Activated naive CD8-positive, alpha-beta T cell treated with anti-CD3 and anti-CD28 coated beads, Interleukin-2, amount 50 U/mL, for 16 hours (primary cell): ENCODE measurements at places on chromosomes 2 and 18.

DNA sequence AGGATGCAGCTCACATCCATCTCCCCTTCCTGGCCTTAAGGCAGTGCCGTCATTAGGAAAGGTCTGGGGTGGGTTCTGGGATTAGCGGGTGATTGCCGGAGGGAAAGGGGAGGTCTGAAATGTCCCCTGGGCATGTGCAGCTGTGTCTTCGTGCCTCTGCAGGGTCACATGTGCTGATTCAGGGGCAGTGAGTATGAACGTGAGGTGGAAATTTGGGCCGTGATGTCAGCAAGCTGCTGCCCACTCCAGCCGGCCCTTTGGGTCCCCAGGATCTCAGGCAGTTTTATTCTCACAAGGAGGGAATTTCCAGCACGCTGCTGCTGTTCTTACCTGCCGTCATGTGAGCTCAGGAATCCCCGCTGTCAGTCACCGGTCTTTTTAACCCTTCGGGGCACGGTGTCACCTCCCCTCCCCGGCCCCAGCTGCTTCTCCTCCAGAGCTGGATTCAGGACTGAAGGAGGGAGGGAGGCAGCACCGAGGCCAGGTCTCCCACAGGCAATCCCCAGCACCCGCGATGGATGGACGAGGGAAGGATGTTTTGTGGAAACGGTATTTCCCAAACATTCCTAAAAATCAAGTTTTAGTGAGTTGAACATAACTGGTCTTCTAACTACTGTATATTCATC lies 23.5 kb downstream of the GPR35 start:
- no peak for DNase-seq

DNA sequence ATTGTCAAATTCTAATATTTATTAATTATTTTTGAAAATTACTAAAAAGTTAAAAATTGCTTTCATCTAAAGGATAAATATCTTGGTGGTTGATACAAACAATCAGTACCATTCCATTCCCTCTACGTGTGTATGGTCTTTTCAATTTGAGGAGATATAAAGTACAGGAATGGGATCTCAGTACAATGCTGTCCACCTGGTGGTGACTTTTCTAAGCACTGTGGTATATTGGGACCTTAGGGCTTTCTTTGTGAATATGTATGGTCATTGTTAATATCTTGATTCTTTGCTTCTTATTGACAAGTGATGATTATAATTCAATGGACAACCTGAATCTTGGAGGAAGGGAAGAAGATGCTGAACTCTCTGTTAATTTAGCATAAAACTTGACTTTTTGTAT lies 83.1 kb downstream of the NBEAL1 start:
- no peak for DNase-seq

GRCh38 chr2:11077411-11077810 lies 77.9 kb upstream of the SLC66A3 start:
- DNase-seq = no peak

- no peak for DNase-seq
These were observed 90.1 kb upstream of the TGFA start for GRCh38 chr2:70643715-70644114.

- no peak for DNase-seq
These were observed 248.6 kb downstream of the SP3 start for GRCh38 chr2:173716458-173717052.

GRCh38 chr18:62340996-62341395 lies 15.9 kb downstream of the TNFRSF11A start:
- no peak for DNase-seq

DNA sequence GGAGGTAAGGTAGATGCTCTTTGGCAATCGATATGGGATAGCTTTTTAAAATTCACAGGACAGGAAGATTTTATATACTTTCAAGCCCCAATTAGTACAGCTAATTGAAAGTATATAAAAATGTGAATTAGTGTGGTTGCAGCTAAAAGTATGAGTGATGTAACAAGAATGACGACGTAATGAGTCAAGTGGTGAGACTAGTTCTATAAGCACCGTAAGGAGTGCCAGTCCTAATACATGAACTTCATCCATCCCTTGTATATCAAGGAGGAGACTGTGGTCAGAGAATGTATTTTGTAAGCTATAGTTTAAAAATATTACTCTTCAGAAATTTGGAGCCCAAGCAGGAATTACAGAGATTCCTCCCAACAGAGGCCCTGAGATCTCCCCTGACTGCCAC lies 25.8 kb downstream of the DNAJC27 start:
- no peak for DNase-seq

DNA sequence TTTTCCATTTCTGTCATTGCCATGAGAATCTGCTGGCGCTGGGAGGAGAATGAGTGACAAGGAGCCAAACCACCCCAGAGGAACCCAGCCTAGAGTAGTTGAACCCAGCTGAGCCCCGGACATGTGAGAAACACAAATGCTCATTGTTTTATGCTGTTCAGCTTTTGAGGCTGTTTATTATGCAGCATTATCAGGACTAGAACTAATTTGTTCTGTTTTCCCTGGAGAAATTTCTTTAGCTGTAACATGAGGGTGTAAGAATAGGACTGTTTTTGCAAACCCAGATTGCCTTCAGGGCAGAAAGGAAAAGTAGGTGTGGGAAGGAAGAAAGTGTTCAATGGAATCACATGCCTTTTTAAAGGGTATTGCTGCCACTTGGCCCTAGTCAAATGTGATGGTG lies 28.5 kb upstream of the DOCK10 start:
- DNase-seq = no peak

- DNase-seq = no peak
These were observed 14.1 kb upstream of the OTOS start for GRCh38 chr2:240154606-240155005.

GRCh38 chr2:28234807-28235206 lies 157.9 kb upstream of the FOSL2 start:
- no peak for DNase-seq

DNA sequence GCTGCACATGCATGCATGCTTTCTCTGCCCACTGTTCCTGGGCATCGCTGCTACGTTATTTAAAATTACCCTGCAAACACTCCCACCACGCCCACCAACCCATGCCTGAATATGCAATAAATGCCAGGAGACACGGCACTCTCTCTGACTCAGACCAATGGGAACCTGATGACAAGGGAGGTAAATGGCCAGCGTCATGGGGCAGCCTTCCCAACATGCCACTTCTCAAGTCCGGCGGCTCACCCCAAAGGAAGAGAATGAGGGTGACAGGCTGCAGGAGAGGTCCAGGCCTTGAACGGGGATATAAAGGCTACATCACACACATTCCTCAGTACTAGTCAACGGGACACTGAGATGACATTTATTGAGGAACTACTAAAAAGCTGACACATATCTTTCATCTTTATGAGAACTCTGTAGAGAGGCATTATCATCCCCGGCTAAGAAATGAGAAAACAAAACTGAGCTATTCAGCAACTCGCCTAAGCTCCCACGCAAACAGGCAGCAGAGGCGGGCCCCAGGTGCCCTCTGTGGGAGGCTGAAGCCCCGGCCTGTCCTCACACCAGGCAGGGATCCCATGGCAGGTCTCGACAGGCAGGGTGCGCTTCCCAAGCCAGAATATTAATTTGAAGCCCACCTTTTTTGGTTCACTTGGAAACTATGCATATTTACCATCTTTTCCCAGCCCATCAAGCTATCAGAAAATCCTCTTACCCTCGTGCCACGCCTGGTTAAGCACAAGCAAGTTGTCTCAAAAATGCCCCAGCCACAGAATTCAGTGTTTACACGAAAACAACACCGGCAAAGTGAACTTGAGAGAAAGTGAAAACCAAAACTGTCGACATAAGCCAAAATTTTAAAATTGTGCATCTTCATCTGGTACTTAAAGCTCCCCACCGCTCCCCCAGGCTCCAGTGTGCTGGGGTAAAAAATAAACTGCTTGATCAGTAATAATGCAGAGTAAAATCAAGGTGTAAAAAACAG lies 166.3 kb downstream of the HDAC4 start:
- DNase-seq = no peak

DNA sequence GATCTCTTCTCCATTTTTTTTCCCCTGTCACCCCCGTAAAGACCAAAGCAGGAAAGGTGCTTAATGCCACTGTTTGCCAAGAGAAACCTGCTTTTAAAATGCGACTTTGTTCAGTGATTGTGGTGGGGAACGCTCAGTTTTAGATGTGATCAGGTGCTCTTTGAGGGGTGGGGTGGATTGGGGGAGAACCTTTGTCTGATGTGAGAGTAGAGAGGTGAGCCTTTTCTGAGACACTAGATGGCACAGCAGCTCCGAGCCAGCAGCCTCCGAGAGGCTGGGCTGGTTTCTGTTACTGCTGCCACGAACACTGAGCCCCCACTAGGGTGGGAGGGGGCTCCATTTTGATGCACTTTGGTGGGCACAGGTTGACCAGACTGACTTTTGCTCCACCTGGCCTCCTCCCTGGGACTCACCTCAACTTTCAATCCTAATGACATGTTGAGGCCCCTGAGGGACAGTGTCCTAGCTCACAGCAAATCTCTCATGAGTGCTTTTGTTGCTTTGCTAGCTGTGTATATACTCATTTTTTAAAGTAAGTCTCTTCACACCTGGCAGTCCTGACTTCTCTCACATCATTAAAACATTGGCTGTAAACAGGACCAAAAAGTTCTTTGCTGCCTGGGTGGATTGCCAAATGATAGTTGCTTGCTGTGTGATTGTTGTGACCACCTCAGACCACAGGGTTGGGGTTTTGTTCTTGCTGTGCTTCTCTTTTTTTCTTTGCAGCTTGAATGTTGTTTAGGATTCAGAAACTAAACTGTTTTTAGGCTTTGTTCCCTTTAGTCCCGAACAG lies 98.2 kb upstream of the MAP3K20 start:
- DNase-seq = no peak

GRCh38 chr2:38264396-38265221 lies 112.5 kb downstream of the ATL2 start:
- no peak for DNase-seq

DNA sequence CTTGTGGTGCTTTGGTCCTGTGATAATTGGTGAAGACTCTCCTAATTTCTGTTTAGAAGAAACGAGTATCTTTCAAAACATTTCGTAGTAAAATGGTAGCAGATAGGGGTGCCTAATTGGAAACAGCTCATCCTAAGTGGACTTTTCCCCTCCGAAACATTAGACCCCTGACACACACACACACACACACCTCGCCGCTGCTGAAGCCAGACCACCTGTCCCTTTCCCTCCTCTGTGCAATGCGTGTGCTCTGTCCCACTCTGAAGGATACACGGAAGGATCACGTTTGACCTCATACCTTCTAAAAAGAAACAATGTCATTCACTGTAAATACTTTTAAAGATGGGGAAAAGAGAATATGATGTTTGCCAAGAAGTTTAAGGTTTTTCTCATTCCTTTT lies 36.2 kb upstream of the TMEM87B start:
- DNase-seq = no peak

DNA sequence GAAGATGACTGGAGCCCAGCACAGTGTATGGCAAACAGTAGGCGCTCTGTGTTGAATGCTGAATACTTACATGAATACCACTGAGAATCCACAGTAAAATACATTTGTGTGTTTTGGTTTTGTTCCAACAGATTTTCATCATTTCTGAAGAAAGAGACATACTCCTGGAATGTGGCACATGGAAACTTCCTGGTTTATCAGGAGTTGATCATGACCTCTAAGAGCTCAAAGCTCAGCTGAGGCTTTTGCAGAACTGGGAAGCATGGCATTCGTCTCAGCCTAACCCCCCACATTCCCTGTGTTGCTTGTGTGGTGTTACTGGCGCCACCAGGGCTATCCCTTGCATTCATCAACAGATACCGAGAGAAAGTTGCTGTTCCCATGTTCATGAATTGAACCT lies 316.9 kb upstream of the REV1 start:
- DNase-seq = no peak

- no peak for DNase-seq
These were observed 12.0 kb upstream of the HAAO start for GRCh38 chr2:42804338-42804737.

- no peak for DNase-seq
These were observed 11.8 kb downstream of the CYRIA start for GRCh38 chr2:16653799-16654198.

GRCh38 chr2:129239141-129239540 lies 740.3 kb upstream of the RAB6C start:
- no peak for DNase-seq

DNA sequence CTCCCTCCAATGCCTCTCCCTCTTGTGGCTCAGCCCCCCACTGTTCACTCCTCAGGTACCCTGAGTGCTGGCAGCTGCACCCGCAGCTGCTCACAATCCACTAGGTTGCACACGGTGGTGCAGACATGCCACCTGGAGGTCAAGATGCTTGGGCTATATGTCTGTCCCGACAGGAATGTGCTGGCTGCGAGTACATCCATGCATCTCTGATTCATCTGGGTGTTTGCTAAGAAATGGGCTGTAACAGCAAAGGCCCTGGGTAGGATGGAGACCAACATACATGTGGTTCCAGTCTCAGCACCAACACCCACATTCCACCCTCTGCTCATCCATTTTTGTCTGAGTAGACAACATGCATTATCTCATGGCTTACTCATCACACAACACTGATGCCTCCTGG lies 31.3 kb downstream of the ANKMY1 start:
- no peak for DNase-seq

GRCh38 chr2:144475044-144475443 lies 44.9 kb downstream of the ZEB2 start:
- no peak for DNase-seq

DNA sequence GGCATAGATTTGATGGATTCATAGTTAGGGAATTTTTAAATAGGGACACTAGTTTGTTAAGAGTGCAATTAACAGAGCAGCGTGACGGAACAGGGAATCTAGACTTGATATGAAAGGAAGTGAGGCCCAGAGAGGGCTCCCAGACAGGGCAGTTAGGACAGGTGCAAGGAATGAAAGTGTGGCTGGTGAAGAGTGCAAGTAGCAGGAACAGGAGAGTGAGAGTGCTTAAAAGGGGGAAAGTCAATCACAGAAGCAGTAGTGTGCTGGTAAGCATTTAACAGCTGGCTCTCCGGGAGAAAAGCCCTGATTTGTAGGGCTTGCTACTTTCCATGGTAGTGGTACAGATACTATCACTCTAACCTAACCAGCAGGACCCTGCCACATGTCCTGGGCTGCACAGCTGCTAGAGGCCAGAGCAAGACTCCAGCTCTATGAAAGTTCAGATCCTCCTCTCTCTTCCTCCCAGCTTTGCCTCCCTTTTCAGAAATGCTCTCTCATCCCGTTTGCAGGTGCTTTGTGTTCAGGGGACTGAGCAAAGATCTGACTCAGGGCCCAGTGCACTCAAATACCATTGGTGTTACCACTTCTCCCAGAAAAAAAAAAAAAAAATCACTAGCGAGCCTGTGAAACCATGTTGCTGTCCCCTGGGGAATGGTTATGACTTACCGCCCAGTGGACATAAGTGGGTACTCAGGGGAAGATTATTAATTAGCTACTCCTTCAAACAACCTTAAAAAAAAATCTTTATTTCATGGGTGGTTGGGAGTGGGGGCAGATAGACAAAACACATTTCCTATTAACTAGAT lies 18.1 kb upstream of the GCFC2 start:
- DNase-seq = no peak

- no peak for DNase-seq
These were observed 54.0 kb downstream of the CLASP1 start for GRCh38 chr2:121595012-121595891.

DNA sequence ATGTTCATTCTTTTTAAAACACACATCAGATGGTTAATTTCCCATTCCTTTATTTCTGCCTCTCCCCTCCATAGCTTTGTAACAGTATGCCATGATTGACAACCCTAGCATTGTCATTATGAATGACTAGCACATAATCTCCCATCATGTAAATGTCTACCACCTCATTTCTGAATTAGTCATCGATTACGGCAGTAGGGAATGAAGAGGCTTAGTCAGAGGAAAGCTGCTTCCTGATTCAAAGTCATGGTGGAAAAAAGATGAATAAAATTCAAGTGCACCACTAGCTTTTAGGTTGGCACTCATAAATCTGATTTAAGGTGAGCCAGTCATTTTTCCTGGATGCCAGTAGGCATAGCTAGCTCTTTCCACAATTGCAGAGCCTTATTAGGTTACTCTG lies 19.1 kb upstream of the ACMSD start:
- no peak for DNase-seq
